ENCODE measurements at places on chromosomes 16 and 17.

DNA sequence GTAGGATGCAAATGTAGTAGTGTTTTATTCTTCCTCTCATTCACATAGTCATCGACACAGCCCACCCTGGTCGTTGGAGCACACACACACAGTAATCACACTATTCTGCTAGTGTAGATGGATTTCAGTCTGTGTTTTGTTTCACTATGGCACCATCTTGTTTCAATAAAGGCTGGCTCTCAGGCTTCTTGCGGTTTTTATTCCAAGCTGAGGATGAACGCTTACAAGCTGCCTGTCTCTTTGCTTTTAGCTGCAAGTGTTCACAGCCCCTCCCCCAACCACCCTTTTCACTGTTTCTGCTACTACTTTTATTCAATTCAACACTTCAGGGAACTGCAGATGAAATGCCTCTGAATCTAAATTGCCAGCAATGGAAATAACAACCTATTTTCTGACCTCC, 140.9 kb upstream of the PMFBP1 start:
- no peaks in the 10 kb centered on the region for H3K4me1 ChIP-seq
- no peak for DNase-seq
- H3K27me3 ChIP-seq: no peaks in the 10 kb centered on the region
- no peaks in the 10 kb centered on the region for H3K36me3 ChIP-seq
- H3K27ac ChIP-seq: no peak overlapping the region

- H3K27ac ChIP-seq: no peak overlapping the region
- peaks cover 92% of the 10 kb centered on the region for H3K27me3 ChIP-seq
- H3K4me3 ChIP-seq: no peak overlapping the region
- no peak for DNase-seq
- H3K36me3 ChIP-seq: no peaks in the 10 kb centered on the region
Measured at GRCh38 chr17:48439110-48439850, 9.3 kb upstream of the SKAP1 start.

- H3K4me3 ChIP-seq: no peak overlapping the region
- no peaks in the 10 kb centered on the region for H3K27me3 ChIP-seq
- no peak overlapping the region for H3K27ac ChIP-seq
- no peak for DNase-seq
- no peaks in the 10 kb centered on the region for H3K4me1 ChIP-seq
Measured at GRCh38 chr16:7703672-7704071, 371.0 kb downstream of the RBFOX1 start.

DNA sequence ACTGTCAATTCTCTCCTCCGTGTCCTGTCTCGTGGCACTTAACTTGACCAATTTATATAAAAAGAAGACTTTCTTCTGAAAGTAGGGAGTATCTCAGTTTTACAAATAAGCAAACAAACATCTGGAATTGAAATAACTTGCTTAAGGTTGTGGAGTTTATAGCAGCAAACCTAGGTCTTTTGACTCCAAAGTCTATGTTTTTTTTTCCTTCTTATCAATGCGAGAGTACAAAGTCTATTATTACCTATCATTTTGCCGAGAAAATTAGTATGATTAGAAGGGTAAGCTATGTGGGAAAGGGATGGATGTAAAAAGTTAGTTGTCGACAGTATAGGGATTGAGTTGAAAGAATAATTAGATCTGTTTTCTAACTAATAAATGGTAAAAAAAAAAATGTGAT, 50.4 kb downstream of the PPM1E start:
- H3K27me3 ChIP-seq: no peaks in the 10 kb centered on the region
- no peaks in the 10 kb centered on the region for H3K36me3 ChIP-seq
- DNase-seq: no peak
- no peak overlapping the region for H3K4me3 ChIP-seq

- peaks cover 3% of the 10 kb centered on the region for H3K4me1 ChIP-seq
- no peak for DNase-seq
- no peak overlapping the region for H3K4me3 ChIP-seq
- H3K36me3 ChIP-seq: no peaks in the 10 kb centered on the region
Measured at GRCh38 chr17:41296846-41297245, 5.8 kb downstream of the KRTAP29-1 start.

DNA sequence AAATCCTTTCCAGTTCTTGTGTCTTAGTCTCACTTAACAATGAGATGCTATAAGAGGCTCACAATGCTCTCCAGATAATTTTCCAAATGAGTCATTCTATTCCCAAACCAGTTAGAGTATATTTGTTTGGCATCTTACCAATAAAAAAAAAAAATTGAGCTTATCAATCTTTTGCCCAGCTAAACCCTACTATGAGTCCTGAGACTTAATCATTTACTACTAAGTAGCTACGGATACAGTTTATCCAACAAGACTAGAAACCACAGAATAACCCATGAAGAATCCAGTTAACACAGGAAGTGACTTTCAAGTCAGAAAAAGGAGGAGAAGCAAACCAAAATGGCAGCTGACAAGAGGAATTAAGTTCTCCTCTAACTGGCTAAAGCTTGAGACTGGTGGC, 330.3 kb upstream of the XYLT1 start:
- no peak overlapping the region for H3K4me3 ChIP-seq
- peaks cover 14% of the 10 kb centered on the region for H3K4me1 ChIP-seq

DNA sequence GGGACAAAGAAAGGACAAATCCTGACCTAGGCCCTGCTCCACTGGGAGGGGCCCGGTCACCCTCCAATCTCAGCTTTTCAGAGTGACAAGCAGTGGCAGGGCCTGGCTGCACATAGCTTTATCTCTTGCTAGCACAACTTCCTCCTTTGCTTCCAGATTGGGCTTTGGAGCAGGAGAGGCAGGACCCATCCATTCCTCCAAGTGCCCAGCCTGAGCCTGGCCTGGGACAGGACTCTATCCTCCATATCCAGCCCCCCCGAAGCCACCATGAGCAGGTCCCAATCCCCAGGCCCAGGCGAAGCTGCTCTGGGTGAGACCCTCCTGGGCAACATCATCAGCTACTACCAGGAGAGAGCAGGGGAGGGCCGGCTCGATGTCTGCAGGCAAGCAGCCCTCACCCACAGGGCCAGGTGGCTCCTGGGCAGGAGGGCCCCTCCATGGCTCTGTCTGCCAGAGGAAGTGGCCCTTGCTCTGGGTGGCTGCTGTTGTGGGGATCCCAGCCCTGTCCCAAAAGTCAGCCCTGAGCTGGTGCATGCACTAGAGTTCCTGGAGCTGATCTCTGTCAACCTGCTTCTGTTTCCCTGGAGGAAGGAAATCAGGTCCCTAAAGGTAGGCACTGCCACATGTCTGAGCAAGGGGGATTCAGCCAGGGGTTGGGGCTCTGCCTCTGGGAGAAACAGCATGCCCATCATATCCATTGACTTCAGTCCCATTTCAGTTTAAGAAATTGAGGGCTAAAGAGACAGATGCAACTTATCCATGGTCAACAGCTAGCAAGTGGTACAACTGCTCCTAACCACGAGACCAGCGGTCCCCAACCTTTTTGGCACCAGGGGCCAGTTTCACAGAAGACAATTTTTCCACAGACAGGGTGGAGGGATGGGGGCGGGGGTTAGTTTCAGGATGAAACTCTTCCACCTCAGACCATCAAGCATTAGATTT, 58.9 kb downstream of the TK2 start:
- no peak overlapping the region for H3K27ac ChIP-seq
- no peak overlapping the region for H3K4me3 ChIP-seq
- no peaks in the 10 kb centered on the region for H3K36me3 ChIP-seq
- DNase-seq: no peak
- H3K27me3 ChIP-seq: no peaks in the 10 kb centered on the region

DNA sequence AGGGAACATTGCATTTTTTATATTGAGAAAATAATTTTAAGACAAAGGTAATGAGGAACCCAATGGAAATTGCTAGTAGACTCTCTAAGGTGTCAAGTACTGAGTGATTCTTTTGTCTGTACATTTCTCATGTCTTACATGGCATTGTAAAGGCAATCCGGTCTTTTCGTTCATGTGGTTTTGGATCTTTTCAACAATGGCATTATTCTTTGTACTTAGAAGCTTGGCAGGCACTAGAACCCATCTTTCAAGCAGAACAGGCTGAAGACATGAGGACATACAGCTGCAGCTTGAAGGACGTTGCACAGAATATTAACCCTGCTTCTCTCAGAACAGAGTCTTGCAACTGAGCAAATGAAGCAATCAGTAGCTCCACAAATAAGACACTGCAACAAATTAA, 231.5 kb upstream of the ZFHX3 start:
- H3K27ac ChIP-seq: no peak overlapping the region
- DNase-seq: no peak
- H3K36me3 ChIP-seq: no peaks in the 10 kb centered on the region
- H3K27me3 ChIP-seq: no peaks in the 10 kb centered on the region

DNA sequence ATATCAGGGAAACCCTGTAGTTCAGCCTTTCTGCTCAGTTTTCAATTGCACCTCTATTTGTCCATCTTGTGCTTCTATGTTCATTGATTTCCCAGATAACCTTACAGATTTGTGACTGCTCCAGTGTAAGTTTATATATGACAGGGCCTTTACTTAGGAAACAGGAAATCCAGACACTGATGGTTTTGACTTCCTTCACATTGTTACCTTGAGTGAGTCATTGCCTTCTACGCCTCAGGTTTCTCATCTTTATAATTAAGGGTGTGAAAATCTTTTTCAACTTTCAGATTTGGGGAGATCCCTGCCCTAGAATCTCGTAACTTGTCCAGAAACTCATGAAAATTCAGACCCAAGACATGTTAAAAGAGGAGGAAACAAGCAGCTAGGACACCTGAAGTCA, 342.4 kb upstream of the TBX2 start:
- H3K27me3 ChIP-seq: no peaks in the 10 kb centered on the region
- H3K27ac ChIP-seq: no peak overlapping the region
- DNase-seq: no peak
- H3K4me1 ChIP-seq: peaks cover 2% of the 10 kb centered on the region
- H3K4me3 ChIP-seq: no peak overlapping the region
- H3K36me3 ChIP-seq: no peaks in the 10 kb centered on the region

DNA sequence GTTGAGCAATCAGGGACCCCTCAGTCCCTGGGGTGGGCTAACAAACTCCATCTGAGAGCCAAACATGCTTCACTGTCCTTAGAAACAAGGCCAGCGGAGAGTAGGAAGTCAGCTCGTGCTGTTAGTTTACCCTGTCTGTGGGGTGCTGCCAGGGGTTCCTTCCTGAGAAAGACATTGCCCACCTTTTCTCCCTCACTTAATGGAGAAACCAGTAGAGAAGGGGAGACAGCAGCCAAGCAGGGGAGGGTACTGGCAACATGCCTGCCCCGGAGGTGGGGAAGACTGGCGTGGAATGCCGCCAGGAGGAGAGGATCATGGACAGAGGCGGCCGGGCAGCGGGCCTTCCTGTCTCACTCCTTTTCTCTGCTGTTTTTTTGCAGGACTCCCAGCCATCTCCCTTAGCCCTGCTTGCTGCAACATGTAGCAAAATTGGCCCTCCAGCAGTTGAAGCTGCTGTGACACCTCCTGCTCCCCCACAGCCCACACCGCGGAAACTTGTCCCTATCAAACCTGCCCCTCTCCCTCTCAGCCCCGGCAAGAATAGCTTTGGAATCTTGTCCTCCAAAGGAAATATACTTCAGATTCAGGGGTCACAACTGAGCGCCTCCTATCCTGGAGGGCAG, 19.9 kb downstream of the SP2 start:
- no peak overlapping the region for H3K4me3 ChIP-seq
- H3K4me1 ChIP-seq: no peaks in the 10 kb centered on the region
- H3K27ac ChIP-seq: no peak overlapping the region
- H3K27me3 ChIP-seq: no peaks in the 10 kb centered on the region
